Stimulated activated CD8-positive, alpha-beta memory T cell treated with anti-CD3 and anti-CD28 coated beads, Interleukin-7, amount 100 ng/mL, for 1 hour (primary cell): ENCODE measurements at places on chromosomes 4 and X.

- no peak for DNase-seq
Observed at GRCh38 chrX:107625739-107626138, 2.6 kb upstream of the PRPS1 start.

- no peak for DNase-seq
Observed at GRCh38 chrX:44032479-44032878, 59.3 kb upstream of the NDP start.

- no peak for DNase-seq
Observed at GRCh38 chrX:122269243-122269781, 914.8 kb upstream of the GRIA3 start.

GRCh38 chr4:150117629-150118028, 39.4 kb downstream of the DCLK2 start:
- no peak for DNase-seq

DNA sequence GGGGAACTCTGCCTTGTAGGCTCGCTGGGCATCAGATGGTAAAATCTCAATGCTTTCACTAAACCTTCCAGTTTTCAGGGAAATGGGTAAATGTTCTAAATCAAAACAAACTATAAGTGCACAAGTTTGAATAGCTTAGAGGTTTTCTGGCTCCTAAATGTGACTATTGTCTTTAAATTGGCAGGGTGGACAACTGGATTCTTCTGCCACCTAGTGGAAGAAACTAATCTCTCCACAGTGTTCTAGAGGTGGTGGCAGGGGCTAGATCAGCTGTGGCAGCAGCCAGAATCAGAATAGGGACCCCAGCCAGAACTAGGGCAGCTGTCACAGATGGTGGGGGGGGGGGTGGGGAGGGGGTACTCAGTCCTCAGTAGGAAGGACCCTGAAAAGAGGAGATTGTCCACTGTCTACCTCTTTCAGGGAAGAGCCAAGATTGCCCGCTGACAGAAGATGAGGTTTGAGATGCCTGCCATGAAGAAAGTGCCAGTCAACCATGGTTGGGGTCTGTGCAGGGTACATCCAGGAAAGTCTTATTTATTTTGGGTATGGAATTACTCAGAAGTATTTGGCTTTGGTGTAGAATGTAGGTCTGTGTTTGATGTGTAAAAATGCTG, 201.4 kb downstream of the CCNG2 start:
- DNase-seq = no peak
